ENCODE measurements at places on chromosomes 11 and 22.

GRCh38 chr11:61650781-61651571 is 29.2 kb upstream of the DAGLA start:
- DNase-seq = no peak

- DNase-seq = no peak
These were observed 60.6 kb downstream of the SMCO4 start for GRCh38 chr11:93482556-93482955.

GRCh38 chr11:17351510-17352176 is at the start of gene NCR3LG1:
NCR3LG1 (plus strand) TSS chr11:17351800; CDS start chr11:17351970, 170 bp downstream.
- no peak for DNase-seq

GRCh38 chr11:71083105-71083504 is 169.3 kb downstream of the SHANK2 start:
- no peak for DNase-seq

GRCh38 chr22:46634011-46634699 is 14.0 kb downstream of the GRAMD4 start:
- no peak for DNase-seq

GRCh38 chr22:46801331-46801811 is 38.9 kb downstream of the TBC1D22A start:
- no peak for DNase-seq

DNA sequence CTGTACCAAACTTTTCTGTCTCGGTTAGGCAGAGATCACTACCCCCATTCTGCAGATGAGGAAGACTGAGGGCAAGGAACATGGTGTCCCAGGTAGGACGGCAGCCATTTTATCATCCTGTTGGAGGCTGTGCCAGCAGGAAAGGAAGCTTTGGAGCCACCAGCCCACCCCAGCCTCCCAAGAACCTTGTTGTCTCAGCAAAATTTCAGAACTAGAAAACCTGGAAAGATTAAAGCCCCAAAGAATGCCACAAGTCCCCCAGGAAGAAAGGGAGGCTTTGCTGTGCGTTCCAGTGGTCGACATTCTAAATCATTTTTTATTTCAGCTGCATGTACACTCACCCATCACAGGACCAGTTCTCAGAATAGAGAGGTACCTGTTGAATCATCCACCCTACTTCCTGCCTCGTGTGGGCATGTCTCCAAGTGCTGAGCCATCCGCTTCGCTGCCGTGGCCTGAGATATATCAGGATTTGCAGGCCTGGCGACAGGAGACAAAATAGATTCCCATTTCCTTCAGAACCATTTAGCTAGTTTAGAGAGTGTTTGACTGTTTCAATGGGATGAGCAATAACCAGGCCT is 13.0 kb upstream of the EIF3D start:
- DNase-seq = no peak

DNA sequence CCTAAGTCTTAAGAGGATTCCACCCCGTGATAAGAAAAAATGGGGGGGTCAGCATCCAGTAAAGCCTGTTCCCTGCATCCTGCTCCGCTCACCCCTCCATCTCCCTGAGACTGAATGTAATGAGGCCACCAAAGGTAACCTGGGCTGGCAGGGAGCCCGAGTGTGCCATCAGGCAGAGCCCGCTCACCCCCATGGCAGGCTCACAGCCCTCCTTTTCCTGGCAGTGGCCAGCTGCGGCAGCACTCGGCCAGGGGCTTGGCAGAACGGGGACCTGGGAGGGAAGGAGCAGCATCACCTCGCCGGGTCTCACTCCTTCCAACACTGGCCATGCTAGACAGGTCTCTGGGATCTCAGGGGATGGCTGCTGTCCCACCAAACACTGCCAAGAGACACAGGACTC is 64.4 kb downstream of the PRDM11 start:
- no peak for DNase-seq

GRCh38 chr11:72078477-72078876 is 1.9 kb downstream of the NUMA1 start:
- DNase-seq = no peak

GRCh38 chr22:41828516-41828915 is 4.4 kb upstream of the SREBF2 start:
- DNase-seq = no peak

DNA sequence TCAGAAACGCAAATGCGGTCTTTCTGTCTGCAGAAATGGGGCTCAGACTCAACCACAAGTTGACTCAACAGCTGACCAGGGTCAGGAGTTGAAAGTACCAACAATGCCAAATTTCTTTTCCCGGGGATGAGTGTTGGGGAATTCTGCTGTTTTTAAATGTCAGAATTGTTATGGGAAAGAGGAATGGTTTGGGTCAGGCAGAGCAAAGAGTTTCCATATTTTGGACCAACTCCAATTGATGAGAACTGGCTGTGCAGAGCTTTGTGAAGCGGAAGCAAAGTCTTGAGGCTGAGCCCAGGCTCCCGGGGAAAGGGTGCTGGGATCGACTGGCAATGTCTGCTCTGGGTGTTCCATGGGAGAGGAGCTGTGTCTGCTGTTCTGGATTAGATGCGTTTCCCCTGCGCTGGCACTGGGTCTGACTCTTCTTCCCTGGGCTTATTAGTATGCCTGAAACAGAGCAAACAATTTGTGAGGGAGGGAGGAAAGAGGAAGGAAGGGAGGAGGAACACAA is 36.2 kb downstream of the TXN2 start:
- no peak for DNase-seq

DNA sequence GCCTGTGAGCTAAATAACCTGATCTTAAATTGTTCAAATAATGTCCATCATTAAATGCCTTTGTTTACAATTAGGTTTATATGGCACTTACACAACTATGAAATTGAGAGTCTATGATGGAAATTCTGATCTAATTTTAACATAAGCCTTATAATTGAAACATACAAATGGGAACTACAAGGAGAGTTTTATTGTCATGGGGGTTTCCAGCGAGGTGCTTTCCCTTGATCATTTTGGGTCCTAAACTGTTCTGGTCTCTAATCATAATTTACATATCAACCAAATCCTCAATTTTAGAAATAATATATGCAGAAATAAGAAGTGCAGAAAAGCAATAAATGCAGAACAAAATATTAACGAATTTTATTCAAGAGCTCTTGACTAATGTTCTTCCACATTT is 44.9 kb downstream of the RRAS2 start:
- no peak for DNase-seq
